ENCODE measurements at places on chromosomes 13 and 19. TPM values are rescaled to one million over a fixed set of nuclear protein-coding genes. Genes with fewer than 3 reads are reported as not detected.

The CABP5 gene
- not detected for total RNA-seq

DNA sequence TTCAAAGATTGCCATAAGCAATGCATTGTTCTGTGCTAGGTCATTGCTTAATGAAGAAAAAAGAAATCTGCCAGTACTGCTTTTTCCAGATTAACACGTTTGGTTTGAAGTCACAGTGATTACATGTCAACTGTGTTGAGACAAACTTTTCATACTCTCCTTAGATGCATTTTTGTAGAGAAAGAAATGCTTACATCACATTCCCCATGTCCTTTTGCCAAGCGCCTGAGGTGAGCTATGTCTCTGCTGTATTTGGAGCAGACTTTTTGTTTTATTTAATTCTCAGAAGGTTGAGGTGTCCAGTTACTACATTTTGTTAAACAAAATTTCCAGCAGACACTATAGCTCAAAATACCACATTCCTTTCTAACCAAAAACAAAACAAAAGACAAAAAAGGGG is 16.2 kb downstream of the LACC1 start:
- no peak for DNase-seq

DNA sequence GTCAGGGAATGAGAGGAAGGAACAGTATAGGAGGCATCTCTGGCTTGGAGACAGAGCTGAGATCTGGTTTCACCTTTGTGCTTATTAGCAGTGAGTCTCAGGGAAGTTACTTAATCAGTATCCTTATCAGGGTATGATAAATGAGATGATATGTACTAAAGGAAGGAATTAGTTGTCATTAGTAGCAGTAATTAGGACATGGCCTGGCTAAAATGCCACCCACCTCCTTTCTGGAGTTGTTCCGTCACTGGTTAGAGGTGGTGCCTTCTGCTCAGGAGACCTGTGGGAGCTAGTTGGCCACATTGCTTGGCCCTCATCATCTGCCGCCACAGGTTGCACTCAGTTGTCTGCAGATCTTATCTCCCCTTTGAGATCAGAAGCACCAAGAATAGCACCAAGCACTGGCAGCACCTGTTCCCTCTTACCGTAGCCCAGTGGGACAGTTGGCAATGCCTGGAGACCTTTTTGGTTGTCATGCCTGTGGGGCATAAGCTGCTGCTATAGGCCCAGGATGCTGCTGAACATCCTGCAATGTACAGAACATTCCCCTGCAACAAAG is 4.7 kb downstream of the GPATCH1 start:
- no peak for DNase-seq

The FBXO17 gene
- total RNA-seq: 3.7 TPM

The FPR1 gene
- total RNA-seq: 2.7 TPM

- DNase-seq: no peak
Observed at GRCh38 chr13:45195421-45195820, 5.4 kb downstream of the KCTD4 start.

The FREM2 gene
- 0.19 TPM for total RNA-seq

The EBPL gene
- 6.7 TPM for total RNA-seq

The REEP6 gene
- total RNA-seq: 165 TPM

The CGB7 gene
- not detected for total RNA-seq

The PSG11 gene
- not detected for total RNA-seq

DNA sequence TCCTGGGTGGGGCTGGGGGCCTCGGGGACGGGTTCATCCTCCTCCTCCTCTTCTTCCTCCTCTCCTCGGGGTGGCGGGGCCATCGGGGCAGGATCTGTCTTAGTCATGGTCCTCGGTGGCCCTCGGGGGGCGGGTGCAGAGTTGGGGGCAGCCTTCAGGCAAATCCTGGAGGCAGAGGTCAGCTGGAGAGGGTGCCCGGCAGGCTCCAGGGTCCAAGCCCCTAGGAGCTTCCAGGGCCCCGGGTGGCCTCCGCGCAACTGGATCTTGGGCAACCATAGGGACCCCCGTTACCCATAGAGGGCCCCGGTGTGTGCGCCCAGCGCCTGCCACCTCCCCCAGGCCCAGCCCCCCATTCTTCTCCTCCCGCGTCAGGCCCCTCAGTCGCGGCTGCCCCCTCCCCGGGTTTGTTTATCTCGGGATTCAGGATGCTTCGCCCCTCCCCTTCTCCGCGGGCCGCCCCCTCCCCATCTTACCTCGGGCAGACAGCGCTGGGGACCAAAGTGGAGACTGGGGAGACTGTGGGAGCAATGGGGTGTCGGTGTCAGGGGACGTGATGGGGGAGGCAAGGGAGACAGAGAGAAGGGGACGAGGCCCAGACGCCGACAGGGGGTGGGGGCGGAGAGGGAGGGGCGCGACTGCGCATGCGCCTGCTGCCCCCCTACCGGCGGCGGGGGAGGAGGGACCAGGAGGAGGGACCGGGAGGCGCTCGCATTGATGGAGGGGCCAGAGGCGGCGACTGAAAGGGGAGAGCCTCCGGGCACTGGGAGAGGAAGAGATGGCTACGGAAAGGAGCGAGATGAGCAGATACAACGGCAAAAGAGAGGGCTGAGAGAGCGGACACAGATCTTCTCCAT is at the start of gene CLIP3:
Gene CLIP3, minus strand, starts transcription at position 623 of the 854 bp plus-strand sequence. Its CDS starts 516 bp downstream, at position 107.
- no peak for DNase-seq

The NFIC gene
- 34.7 TPM for total RNA-seq

The ZNF468 gene
- total RNA-seq: 17.3 TPM

- DNase-seq: no peak
Observed at GRCh38 chr13:66077132-66077689, 1152.9 kb downstream of the PCDH9 start.

The ADAT3 gene
- total RNA-seq: 25.9 TPM

The LYPD3 gene
- total RNA-seq: not detected

DNA sequence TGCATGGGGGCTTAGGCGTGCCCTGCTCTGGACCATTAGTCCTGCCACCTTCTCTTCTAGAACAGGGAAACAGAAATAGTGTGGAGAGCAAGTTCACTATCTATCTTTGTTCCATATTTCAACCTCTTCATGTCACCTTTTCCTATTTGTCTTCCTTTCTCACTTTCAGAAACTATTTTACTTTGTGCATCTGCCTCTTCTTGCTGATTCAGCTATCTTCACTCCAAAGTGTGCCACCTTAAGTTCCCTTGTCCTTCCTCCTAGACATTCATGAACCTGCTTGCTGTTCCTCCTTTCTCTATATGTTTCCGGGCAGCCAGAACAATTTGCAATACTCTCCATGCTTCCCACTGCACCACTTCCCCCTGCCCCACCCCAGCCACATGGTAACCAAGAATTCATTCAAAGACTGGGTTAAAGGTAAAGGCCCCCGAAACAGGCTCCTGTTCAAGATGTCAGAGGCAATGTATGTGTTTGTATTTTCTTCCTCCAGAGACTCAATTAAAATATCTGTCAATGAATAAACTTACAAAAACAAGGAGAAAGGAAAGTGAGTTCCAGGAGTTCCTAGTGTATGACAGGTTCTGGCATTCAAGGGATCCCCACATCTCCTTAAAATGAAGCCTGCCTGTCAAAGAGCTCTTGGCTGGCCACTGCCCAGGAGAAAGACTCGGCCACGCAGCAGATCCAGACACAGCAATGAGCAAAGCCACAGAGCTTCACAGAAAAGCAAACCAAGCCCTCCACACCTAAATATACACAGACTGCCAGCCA is 268.1 kb downstream of the DNAJC15 start:
- DNase-seq: no peak

The FIZ1 gene
- total RNA-seq: 10.6 TPM

GRCh38 chr19:7970716-7971448 is 27.4 kb upstream of the TIMM44 start:
- DNase-seq: peak; percentile 54

GRCh38 chr19:38035515-38036495 is 128.8 kb downstream of the SIPA1L3 start:
- no peak for DNase-seq

DNA sequence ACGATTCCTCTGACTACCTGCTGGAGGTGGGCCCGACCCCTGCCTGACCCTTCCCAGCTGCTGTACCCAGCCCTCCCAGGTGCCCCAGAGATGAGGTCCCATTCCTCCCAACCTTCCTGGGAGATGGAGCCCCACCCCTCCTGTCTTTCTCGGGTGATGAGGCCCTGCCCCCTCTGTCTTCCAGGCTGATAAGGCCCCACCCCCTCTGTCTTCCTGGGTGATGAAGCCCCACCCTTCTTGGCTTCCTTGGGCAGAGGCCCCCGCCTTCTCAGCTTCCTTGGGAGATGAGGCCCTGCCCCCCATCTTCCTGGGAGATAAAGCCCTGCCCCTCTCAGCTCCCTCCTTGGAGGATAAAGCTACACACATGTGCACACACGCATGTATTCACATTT is 47.9 kb downstream of the CERS4 start:
- no peak for DNase-seq

The UHRF1 gene
- total RNA-seq: 6.7 TPM

The CGB5 gene
- not detected for total RNA-seq

- DNase-seq: no peak
Observed at GRCh38 chr13:40813667-40814454, 24.4 kb downstream of the SLC25A15 start.

The PSG1 gene
- total RNA-seq: not detected

DNA sequence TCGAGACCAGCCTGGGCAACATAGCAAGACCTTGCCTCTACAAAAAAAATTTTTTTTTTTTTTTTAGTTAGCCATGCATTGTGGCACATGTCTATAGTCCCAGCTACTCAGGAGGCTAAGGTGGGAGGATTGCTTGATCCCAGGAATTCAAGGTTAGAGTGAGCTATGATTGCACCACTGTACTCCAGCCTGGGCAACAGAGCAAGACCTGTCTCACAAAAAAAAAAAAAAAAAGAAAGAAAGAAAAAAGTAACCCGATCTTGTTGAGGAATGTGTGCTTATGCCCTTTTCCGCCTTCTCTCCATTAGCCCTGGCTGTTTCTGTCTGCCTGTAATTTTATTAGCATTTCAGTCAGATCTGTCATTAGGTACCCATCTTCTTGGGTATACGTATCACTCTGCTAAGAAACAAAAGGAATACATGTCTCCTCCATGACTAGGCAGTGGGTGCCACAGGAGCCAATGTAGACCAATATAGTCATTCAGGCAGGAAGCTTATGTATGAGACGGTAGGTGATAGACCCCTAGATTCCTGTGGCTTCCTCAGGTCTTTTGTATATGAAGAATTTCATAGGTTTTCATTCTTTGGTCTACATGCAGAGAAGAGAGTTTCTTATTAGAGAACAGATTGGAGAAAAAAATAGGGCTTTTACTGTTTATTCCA is 59.6 kb upstream of the NPAS1 start:
- DNase-seq: no peak

GRCh38 chr13:46168341-46168740 is 13.6 kb downstream of the LCP1 start:
- DNase-seq: no peak

The IGFL1 gene
- not detected for total RNA-seq

DNA sequence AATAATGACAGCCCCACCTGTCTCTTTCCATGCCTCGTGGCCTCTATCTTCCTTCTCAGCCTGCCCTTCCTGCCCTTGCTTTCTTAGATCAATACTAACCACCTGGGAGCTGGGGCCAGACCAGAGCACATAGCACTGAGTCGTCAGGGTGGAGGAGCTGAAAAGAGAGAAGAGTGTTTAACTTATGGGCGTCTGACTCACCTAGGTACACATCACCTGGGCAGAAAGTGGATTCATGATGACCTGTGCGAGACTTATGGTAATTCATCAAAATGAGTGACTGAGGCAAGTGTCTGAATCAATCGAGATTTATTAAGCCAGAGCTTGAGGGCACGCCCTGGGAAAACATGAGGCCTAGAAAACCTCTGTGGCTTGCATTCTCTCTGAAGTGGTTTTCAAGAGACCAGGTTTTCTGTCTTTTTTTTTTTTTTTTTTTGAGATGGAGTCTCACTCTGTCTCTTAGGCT is 19.2 kb downstream of the CEACAM6 start:
- DNase-seq: peak; percentile 79

- no peak for DNase-seq
Observed at GRCh38 chr13:107678075-107678689, 537.2 kb downstream of the LIG4 start.

GRCh38 chr13:92158346-92158745 is 759.9 kb downstream of the GPC5 start:
- DNase-seq: no peak

The ZNF20 gene
- total RNA-seq: 8.6 TPM

GRCh38 chr13:63396746-63397145 is 1981.1 kb upstream of the PCDH20 start:
- DNase-seq: no peak

- DNase-seq: peak; percentile 58
Observed at GRCh38 chr13:44368599-44369368, 4.8 kb upstream of the SERP2 start.

DNA sequence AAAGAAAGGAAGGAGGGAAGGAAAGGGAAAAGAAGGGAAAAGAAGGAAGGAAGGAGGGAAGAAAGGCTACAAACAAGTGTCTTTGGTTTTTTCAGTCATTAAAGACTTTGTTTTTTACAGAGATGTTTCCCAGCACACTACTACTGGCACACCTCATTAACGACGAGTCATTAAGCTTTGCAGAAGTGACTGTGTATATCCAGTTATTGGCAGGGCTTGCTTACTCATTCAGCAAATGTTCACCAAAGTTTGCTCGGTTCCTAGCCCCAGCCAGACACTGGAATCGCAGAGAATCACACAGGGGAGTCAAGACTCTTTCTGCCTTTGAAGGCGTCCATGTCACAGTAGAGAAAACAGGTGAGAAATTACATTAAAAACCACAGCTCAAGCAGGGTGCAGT is 4.3 kb downstream of the NLRP12 start:
- DNase-seq: no peak

The ZNF208 gene
- total RNA-seq: 0.85 TPM
